ENCODE measurements at places on chromosomes 12 and 14.

DNA sequence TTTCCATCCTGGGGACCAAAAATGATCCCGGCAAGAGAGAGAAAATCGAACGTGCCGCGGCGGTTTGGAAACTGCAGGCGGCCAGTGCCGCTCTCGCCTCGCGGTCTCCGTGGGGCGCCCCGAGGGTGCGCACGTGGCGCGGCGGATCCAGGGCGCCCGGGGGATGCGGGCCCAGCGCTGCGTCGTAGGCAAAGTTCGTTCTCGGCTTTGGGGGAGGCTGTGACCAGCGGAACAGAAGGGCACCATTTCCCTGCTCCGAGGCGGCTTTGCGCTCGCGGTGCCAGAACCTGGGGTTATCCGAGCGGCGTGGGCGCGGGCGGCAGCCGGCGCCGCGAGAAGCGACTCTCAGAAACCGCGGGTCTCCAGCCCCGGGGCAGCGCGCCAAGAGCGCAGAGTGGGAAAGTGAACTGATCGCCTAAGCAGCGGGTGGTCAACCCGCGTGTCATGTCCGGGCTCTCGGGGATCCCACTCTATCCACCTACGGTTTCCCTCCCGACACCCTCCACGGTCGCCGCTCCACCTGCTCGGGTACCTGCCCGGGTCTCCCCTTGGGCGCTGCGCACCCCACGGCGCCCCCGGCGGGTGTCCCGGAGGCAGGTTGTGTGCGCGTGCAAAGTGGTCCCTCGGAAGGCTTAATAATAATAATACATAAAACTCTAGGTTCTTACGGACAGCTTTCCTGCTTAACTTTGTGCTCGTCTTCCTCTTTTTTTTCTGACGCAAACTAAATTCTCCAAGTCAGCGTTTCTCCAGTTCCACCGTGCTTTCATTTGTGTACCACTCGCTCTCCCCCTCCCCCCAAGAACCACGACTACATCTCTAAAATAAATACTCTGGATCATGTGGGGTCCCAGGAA, 1.2 kb downstream of the ESRRB start:
- DNase-seq = no peak

DNA sequence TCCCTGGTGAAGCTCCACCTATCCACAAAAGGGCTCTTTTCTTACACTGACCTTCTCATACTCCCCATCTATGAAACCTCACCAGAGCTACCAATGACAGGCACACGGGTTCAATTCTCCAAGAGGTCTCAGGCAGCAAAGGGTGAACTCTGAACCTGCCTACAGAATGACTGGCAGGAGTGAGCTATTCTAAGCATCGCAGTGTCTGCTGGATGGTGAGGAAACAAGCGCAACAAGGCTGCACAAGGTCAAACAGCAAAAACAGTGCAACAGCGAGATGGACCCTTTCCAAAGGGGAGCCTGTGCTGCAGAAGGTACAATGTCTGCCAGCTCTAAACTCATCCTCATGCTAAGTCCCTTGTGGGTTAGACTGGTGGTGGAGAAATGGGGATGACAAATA, 22.0 kb downstream of the TMCC3 start:
- DNase-seq = no peak

DNA sequence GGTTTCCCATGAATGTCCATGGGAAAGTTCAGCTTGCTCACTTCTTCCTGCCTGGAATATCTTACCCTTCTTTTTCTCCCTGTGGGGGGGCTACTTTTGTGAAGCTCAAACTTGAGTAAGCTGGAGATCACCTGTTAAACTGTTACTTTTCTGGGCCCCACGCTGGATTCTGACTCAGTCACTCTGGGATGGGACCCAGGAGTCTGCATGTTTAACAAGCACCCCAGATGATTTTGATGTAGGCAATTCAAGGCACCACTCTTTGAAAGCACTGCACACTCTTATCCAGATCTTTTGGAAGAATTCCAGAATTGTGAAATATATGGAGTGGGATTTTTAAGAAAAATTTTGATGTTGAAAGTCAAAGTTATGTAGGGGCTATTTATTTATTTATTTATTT, 46.3 kb upstream of the IGF1 start:
- no peak for DNase-seq

DNA sequence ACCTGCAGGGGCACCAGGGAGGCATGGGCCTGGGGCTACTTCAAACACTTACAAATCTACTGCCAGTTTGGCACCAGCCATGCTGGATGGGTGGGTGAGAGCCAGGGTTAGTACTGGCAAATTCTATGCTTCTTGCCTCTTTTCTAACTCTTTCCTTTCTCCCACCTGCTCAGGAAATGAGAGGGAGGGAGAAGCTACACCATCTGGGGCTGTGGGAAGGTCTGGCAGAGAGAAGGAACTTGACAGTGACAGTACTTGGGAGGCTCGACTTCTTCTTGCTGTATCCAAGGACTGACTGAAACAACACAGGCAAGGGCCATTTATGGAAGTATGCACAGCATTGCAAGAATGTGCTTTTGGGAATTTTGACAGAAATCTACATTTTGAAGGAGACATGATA, 149.6 kb upstream of the DYRK2 start:
- DNase-seq = no peak

DNA sequence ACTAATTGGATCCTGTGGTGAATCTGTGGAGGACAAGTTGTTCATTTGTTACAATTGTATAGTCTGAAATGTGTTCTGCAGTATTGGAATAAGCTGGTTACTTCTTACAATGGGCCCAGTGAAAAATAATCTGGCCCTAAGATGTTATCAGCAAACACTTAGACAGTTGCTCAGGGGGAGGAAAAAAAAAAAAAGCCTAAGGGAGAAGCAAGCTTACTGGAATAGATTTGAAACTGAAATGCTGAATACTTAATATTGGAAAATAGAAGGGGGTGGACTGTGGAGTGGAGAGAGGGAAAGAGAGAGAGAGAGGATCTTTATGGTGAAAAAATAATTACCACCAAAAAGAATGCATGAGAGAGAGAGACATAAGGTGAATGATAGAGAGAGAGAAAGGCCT, 4.0 kb downstream of the FOXG1 start:
- DNase-seq = no peak

DNA sequence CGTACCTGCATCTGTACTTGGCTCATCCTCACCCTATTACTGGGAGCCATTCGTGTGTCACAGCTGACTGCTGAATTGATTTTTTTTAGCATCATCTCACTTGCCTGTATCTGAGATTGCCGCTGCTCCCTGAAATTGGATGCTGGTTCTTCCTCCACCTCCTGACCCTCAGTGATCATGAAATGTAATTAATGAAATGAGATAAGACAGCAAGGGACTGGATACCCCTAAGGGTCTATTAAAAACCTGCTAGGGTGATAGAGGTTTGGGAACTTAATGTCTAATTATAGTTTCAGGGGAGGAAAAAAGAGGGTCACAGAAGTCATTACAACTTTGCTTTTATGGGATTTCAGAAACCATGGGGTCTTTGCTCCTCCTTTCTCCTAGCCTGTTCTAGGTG, 410.6 kb downstream of the DPF3 start:
- DNase-seq = no peak

DNA sequence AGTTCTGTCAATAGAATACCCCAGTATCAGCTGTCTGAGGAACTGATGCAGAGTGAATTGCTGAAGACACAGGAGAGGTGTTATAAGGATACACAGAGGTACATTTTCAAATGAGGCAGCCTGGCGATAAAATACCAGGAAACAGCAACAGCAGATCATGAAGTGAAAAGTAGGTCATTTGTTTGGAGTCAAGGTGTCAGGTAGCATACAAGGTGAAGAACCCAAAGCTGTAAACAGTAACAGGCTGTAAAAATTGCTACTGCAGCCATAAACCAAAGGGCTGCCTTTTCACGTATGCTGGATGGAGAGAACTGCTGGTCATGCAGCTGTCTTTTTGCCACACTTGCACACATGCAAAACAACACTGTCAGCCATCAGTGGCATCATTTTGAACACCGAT, 9.3 kb upstream of the TWF1 start:
- no peak for DNase-seq

- DNase-seq = no peak
These were observed 135.7 kb downstream of the DICER1 start for GRCh38 chr14:95021588-95021987.

- peak; percentile 39 for DNase-seq
These were observed 15.4 kb downstream of the RASAL1 start for GRCh38 chr12:113119980-113120669.

- DNase-seq = no peak
These were observed 116.9 kb upstream of the LRIG3 start for GRCh38 chr12:59036973-59037762.

- peak; percentile 91 for DNase-seq
These were observed 65.3 kb downstream of the IFT43 start for GRCh38 chr14:76050797-76051392.

GRCh38 chr14:106506881-106507305, 980.5 kb downstream of the TMEM121 start:
- no peak for DNase-seq

DNA sequence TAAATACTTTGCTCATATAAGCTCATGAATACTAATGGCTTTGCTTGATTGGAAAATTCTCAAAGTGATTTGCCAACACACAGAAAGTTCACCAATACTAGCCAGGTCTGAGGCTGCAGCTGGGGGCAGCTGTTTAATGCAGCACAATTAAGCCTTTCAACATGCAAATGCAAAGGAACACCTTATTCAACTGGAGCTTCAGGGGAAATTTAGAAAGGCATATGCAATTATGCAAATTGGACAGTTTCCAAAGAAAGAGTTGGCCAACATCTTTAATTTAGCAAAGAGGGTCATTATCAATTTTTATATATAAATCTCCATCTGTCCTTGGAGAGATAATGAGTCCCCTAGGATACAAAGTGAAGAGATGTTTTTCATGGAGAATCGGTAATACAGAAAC, 40.2 kb upstream of the OTOGL start:
- no peak for DNase-seq

GRCh38 chr12:94615260-94616181, 34.8 kb downstream of the TMCC3 start:
- DNase-seq = no peak

DNA sequence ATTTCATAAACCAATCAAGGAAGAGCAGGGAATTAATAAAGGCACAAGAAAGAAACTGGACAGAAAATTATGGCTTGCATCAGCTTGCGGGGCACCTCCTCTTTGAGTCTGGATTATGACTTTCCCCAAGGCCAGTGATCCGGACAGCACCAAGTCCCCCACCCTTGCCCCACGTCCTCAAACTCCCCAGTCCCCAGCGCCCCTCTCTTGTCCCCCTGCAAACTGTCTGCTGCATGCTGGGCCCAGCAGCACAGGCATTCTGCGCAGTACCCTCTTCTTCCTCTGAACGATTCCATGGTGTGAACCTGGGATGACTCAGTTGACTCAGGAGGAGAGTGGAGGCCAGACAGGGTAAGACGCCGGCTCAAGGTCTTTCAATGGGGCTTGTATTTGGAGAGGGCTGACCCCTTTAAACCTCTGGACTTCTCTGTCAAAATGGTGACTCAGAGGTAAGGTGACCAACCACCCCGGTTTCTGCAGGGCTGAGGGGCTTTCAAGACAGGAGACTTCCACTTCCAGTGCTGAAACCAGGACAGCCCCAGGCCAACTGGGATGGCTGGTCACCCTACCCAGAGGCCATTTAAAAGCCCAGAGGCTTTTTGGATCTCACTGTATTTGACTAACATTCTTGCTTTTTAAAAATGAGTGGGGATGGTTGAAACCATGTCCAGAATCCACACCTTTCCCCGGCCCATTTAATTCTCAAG, 13.5 kb downstream of the C14orf132 start:
- DNase-seq = no peak

GRCh38 chr12:7042842-7043241, 17.7 kb upstream of the C1S start:
- DNase-seq = no peak

DNA sequence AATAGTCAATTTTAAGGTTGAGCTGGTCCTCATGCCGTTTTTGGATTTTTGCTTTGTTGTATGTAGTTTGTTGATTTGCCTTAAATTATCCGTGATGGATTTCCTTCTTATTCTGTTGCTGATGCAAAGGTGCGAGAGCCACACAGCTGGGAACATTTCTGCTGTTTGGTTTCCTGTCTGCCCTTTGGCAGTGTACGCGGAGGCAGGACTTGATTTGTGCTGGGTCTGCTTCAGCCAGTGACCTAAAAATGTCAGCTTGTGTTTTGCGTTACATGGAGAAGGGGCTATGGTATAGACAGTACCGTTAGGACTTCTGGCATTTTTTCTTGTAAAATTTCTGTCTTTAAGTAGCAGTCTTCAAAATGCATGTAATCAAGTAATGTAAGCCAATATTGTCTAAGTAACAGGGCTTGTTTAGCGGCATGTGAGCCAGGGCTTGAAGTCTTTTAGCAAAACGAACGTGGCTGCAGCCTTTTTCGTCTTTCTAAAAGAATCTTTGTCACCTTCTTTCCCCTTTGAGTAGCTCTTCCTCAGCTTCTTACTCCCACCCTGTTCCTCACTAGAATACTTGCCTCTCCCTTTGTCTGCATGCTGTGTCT, 18.2 kb upstream of the RD3L start:
- DNase-seq = peak; percentile 3

- DNase-seq = no peak
These were observed at the start of gene SLC7A7 for GRCh38 chr14:22814941-22815713. TSS of gene SLC7A7 (minus strand) at chr14:22815435. CDS start at chr14:22813398, 2,037 bp downstream.

DNA sequence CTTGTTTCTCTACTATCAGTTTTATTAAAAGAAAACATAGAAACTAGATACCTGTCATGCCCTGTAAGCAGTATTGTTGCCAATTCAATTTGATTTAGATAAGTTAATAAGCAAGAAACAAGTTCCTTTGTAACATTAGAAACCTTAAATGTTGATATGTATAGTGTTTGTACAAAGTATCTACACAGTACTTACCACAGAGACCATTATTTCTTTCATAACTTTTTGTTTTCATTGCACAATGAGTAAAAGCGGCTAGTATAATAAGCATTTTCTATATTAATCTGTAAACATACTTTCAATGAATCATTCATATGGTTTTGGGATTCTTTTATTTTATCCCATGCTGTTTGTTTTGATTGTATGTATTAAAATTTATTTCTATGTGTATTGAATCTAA, 305.1 kb downstream of the TTC6 start:
- no peak for DNase-seq

- DNase-seq = no peak
These were observed 2.0 kb downstream of the INTS13 start for GRCh38 chr12:26935636-26936378.

GRCh38 chr12:41174602-41175001, 13.5 kb upstream of the PDZRN4 start:
- no peak for DNase-seq

- no peak for DNase-seq
These were observed 377.9 kb upstream of the RGS6 start for GRCh38 chr14:71554323-71554722.

DNA sequence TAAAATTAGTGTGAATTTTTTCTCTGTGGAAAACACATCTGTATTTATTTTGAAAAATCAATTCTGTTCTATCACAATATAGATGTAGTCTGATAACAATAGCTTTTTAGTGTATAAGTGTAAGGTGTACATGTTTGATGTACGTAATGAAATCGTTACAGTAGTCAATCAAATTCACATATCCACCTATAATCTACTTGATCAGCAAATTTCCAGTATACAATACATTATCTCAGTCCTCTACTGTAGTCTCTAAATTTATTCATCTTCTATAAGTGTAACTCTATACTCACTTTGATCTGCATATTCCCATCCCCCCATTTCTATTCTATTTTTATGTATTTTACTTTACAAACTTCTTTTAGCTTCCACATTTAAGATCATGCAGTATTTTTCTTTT, 13.0 kb downstream of the PLEKHA5 start:
- no peak for DNase-seq

Measured in spinal cord (tissue), 10 donors.